ENCODE measurements at places on chromosomes 6 and 20. TPM values are rescaled to one million over a fixed set of nuclear protein-coding genes. Genes with fewer than 3 reads are reported as not detected.

- DNase-seq: no peak
Observed at GRCh38 chr6:42165016-42165415, 8.1 kb upstream of the GUCA1A start.

GRCh38 chr20:20824924-20825584 is 112.6 kb upstream of the RALGAPA2 start:
- DNase-seq: no peak

GRCh38 chr6:35149891-35150566 is 8.9 kb upstream of the TCP11 start:
- no peak for DNase-seq

DNA sequence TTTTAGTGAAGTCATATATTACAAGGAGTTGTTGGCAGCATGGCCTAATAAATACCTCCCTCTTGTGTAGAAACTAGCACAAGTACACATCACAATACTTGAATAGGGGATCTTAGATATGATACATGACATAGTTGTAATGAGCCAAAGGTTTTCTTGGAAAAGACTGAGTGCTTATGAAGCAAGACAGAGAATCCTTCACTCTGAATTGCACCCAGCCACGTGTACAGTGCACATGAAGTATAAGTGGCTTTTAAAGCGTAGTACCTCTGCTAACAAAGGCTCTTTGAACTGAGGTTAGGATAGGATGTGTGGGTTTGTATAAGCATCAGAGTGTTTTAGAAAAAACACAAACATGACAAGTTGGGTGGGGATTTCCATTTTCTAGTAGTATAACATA is 145.5 kb upstream of the STMND1 start:
- no peak for DNase-seq

- DNase-seq: no peak
Observed at GRCh38 chr20:18662279-18663040, 74.6 kb downstream of the DTD1 start.

DNA sequence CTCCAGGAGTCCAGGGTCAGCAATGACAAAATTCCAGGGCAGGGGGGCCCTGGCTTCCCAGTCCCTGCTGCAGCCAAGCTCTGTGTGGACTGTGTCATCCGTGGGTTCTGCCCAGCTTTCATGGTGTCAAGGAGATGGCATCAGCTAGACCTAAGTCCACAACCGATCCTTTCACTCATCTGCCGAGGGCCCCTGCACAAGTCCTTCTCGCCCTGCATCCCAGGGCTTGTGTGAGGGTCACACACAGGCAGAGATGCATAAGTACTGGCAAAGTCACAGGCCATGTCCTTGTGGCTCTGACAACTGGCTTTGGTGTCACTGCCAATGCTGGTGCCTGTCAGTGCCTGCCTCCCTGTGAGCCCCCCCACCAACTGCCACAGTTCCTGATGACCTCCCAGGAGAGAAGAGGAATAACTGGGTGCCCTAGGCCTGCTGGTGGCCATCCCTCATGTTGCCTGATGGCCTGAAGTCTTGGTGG is 181.4 kb upstream of the CST7 start:
- DNase-seq: no peak

DNA sequence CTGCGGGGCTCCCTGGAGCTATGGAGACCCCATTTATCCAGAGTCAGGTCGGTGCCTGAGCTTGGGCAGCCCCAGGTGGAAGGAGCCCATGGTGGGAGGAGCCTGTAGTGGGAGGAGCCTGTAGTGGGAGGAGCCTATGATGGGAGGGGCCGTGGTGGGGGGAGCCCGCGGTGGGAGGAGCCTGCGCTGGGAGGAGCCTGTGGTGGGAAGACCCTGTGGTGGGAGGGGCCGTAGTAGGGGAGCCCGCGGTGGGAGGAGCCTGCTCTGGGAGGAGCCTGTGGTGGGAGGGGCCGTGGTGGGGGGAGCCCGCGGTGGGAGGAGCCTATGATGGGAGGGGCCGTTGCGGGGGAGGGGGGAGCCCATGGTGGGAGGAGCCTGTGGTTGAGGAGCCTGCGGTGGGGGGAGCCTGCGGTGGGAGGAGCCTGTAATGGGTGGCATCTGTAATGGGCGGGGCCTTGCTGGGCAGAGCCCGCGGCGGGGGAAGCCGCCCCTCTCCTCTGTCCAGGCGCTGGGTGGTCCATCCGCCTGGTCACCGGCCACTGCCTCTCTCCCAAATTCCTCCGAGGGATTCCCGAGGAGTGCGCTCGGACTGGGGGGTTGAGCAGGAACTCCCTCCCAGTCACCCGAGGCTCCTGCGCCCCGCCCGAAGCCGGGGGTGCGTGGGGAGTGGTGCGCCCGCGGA is 567 bp upstream of the FNDC11 start:
- peak; percentile 75 for DNase-seq

GRCh38 chr20:4828830-4829513 is 107.3 kb downstream of the PRND start:
- DNase-seq: no peak

DNA sequence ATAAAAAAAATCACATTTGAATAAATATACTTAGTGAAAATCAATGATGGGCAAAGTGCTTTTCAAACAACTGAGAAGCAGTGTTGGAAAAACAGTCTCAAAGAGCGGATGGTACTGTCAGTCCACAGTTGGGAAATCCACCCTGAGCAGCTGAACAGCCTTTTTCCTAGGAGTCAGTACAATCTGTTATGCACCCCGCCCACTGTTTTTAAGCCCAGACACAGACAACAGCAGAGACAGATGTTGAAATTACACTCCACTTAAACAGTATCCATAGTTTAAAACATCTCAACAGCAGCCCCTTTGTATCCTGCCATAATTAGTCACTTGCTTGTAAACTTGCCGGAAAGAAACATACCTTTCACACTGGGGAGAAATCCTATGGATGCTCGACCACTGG is 372 bp downstream of the KIAA0408 start:
- no peak for DNase-seq

- DNase-seq: no peak
Observed at GRCh38 chr6:3299221-3299620, 40.5 kb downstream of the PSMG4 start.

- no peak for DNase-seq
Observed at GRCh38 chr6:81818901-81819361, 66.5 kb upstream of the TENT5A start.

- DNase-seq: no peak
Observed at GRCh38 chr6:39260953-39261352, 31.7 kb upstream of the KCNK5 start.

GRCh38 chr6:123009059-123009458 is 13.0 kb downstream of the CLVS2 start:
- no peak for DNase-seq

- DNase-seq: no peak
Observed at GRCh38 chr20:24651976-24652345, 182.5 kb downstream of the SYNDIG1 start.

DNA sequence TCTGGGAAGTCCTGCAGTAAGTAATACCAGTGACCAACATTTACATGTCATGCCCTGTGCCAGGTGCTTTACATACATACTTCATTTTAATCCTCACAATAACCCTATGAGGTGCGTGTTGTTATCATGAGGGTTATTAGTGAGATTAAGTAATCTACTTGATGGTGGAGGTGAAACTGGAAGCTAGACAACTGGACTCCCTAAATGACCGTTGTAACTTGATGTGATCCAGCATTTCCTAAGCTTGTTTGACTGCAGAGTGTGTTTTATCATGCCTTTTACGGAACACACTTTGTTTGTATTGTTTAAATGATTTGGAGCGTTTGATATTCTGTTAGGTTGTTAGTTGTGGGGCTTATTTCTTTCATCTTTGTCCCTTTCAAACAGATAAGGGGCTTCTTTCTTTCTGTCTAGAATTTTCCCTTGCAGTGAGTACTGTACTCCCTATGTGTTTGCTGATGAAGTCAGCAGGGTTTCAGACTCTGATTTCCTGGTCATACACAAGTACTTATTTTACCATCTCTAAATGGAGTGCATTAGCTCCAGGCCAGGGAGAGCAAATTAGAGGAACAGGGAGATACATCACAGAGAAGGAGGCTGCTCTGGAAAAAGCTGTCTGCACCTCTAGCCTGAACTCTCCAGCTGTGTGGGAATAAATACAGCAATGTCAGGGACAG is 29.7 kb downstream of the CHMP4B start:
- no peak for DNase-seq

DNA sequence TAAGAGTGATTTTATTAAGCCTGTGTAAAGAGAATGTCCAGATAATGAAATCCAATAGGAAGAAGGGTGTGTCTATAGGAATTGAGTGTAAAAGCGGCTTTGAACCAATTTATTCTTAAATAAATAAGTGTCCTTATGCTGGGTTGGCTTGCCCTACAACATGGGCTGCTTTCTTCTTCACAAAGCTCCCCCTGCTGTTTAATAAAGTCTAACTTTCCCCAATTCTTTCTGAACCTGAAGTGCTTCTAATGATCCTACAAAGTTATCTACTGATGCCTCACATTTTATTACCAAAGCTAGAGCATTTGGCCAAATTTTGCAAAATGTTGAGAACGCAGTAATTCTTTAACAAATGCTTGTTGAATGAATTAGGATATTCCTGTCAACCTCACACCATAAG is 36.3 kb upstream of the SIRT5 start:
- DNase-seq: no peak

GRCh38 chr6:52725143-52725534 is 38.1 kb downstream of the GSTA2 start:
- DNase-seq: no peak

- DNase-seq: no peak
Observed at GRCh38 chr6:51552435-51552834, 535.0 kb downstream of the PKHD1 start.

GRCh38 chr20:54208548-54209176 is 775 bp downstream of the PFDN4 start:
- DNase-seq: no peak

- DNase-seq: no peak
Observed at GRCh38 chr20:63500151-63500901, 1.4 kb upstream of the EEF1A2 start.

GRCh38 chr6:124978451-124979293 is 16.4 kb downstream of the RNF217 start:
- DNase-seq: no peak

GRCh38 chr6:48670546-48670945 is 559.5 kb upstream of the PTCHD4 start:
- DNase-seq: no peak

DNA sequence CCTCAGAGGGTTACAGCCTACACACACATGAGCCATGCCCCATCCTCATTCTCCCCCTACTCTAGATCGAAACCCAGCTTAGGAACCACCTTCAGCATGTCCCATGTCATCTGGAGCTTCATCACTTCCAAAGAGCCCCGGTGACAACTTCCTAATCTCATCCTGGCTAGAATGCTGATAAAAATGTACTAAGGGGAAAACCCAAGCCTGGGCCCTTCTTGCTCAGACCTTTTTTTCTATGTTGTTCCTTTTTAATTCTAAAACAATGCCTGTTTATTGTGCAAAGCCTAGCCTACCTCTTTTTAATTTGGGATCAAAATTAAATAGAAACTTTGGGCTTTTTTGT is 44.1 kb upstream of the NT5E start:
- DNase-seq: no peak

GRCh38 chr6:85252552-85252951 is 197.3 kb upstream of the NT5E start:
- no peak for DNase-seq

GRCh38 chr6:25312034-25312620 is 33.0 kb downstream of the CARMIL1 start:
- no peak for DNase-seq

- no peak for DNase-seq
Observed at GRCh38 chr6:136158971-136159370, 91.1 kb downstream of the MTFR2 start.

DNA sequence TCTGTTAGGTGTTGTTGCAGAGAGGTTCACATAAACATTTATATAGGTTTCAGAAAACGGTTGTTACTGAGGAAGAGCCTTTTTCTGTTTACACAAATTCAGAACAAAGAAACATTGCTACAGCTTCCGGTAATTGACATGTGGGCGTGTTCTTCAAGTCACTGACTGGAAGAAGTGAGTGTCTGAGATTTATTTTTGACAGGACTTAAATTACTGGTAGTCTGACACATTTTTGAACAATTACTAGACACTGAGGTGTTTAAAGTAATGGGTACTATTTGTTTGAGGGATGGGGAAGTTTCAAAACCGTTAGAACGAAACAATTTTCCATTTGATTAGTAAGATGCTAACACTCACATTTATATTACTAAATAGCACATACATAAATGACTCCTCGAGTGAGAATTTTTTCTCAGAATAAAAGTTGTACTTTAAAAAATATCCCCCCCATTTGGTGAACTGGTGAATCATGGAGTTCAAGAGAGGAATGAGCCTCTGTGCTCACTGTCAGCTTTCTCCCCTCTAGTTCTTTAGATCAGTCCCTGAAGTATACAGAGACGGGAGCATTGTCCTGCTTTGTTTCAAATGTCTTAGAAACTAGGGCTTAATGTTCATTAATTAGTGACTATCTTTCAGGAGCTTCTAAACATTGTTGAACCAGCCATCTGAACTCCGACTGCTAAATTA is 98.7 kb downstream of the TSHZ2 start:
- DNase-seq: no peak

GRCh38 chr6:139448998-139449610 is 74.7 kb upstream of the CITED2 start:
- no peak for DNase-seq

DNA sequence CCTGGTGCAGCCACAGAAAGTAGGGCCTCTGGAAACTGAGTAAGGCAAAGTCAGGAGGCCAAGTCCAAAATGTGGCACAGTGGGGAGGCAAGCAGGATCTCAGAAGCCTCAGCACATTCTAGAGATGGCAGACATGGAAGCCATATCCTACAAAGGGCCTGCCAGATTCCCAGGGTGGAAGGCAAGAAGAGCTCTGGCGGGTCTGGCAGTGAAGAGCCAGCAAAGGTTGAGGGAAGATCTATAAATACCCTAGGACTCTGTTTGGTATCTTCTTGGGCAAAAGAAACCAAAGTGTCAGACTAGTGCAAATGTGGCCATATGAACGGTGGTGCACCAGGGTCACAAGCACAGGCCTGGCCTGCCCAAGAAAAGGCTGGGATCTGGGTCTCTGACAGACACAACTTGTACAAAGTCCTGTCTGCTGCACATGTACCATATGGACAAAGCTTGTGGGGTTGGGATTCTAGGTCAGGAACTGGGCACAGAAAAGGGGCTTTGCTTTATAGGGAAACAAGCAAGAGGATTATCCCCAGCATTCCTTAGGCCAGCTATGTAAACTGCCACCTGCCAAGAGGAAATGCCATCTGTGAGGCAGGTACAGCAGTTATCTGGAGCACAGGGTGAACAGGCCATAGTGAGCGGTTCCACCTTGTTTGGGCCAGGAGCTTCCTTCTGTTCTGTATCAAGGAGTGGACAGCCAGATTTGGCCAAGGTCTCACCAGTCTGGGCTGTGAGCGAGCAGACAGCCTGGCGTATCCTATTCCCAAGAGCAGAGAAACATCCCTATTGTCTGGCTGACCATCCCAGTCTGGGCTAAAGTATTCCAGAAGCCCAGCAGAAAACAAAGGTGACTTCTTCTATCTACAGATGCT is 36.3 kb upstream of the SLC4A11 start:
- DNase-seq: no peak

Gene FABP7
- total RNA-seq: not detected

Gene SEMG1
- not detected for total RNA-seq

Gene SLC23A2
- 11.0 TPM for total RNA-seq

Gene STX16
- 54.9 TPM for total RNA-seq

Gene HMGCLL1
- 0.07 TPM for total RNA-seq

Gene GRM1
- total RNA-seq: under 0.01 TPM

Gene ZC3H12D
- 0.18 TPM for total RNA-seq

Gene NOX3
- total RNA-seq: not detected

Gene C20orf141
- total RNA-seq: not detected

Gene CGA
- not detected for total RNA-seq

Gene BPIFB1
- total RNA-seq: not detected

Gene ALDH8A1
- total RNA-seq: 0.46 TPM
